ENCODE measurements at places on chromosomes 2 and 18.

DNA sequence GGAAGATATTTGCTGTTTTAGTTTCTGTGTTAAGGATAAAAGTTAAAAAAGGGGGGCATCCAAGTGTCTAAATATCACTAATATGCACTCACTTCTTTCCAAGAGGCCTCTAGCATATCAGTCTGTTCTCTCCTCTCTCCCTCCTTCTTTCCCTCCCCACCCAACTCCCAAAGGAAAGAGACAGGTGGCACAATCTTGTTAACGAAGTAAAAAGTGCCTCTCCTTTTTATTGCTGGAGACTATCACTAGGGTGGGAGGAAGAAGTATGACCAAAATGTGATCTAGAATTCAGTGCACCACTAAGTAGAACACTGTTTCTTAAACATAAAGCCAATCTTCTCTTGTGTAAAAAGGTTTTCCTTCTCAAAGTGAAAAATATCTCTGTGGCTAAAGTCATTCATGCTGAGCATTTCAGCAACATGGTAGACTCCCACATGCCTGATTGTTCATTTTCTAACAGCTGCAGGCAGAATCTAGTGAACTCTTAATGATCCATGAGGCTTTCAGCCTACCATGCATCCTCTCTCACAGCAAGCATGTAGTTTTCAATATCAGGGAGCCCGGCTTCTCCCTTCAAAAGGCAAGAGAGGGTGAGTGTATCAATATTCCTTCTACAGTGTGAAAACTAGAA is 39.5 kb downstream of the RNU4ATAC start:
- no peak for DNase-seq

DNA sequence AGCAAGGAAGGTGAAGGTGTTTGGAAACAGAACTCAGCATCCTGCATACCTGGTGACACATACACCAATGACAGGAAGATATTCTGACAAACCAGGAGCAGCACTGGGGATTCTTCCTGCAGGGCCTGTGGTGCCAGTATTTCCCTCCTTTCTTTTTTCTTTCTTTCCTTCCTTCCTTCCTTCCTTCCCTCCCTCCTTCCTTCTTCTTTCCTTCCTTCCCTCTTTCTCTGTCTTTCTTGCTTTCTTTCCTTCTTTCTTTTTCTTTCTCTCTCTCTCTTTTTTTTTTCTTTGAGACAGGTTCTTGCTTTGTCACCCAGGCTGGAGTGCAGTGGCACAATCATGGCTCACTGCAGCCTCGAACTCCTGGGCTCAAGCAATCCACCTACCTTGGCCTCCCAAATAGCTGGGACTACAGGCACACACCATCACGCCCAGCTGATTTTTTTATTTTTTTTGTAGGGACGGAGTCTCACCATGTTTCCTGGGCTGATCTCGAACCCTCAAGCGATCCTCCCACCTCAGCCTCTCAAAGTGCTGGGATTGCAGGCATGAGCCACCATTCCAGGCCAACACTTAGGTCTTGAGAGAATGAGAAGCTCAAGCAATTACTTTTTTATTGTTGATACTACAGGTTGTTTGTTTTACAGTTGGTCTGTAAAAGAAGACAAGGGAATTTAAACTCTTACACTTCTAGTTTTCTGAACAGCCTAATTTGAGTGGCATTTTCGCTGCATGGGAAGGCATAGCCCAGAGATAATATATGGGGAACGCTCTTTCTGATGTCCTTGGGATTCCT is 54.7 kb upstream of the GATA6 start:
- no peak for DNase-seq

GRCh38 chr2:200360364-200360763 is 53.9 kb downstream of the SPATS2L start:
- DNase-seq, result no peak

- DNase-seq, result no peak
These were observed 1057.1 kb upstream of the CRIM1 start for GRCh38 chr2:35298493-35298892.

DNA sequence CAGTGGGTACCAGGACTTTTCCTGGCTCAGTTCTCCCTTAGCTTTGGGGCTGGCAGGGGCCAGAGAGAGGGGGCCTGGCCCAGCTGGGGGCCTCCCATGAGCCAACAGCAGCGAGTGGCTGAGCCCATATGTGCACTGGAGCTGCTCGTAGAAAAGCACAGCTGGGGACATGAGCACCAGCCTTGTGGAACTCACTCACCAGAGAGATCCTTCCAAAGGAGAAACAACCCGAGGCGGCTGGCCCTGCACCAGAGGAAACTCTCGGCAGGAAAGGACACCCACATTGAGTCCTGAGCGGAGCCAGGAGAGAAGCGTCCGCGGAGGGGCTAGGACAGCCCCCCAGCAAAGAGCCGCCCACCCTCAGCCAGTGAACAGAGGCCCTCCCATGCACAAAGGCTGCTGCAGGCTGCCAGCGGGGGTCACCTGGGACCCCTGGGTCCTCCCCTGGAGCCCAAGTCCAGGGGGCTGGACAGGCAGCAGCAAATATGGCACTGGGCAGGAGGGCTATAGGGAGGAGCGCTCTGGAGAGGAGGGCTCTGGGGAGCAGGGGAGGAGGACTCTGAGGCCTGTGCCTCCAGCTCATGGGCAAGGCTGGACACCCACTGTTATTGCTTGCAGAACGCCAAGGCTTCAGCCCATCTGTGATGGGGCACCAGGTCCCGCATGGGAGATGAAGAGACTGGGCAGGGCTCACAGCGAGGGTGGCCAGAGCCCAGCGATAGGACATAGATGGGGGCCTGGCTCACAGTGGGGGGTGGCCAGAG is 42.1 kb upstream of the SNED1 start:
- no peak for DNase-seq
